Dermis microvascular lymphatic vessel endothelial cell (primary cell): ENCODE measurements at places on chromosomes 12 and 14. TPM values are rescaled to one million over a fixed set of nuclear protein-coding genes. Genes with fewer than 3 reads are reported as not detected.
A peak's percentile ranks its signal among the peaks of the same experiment; 100 is the strongest.

DNA sequence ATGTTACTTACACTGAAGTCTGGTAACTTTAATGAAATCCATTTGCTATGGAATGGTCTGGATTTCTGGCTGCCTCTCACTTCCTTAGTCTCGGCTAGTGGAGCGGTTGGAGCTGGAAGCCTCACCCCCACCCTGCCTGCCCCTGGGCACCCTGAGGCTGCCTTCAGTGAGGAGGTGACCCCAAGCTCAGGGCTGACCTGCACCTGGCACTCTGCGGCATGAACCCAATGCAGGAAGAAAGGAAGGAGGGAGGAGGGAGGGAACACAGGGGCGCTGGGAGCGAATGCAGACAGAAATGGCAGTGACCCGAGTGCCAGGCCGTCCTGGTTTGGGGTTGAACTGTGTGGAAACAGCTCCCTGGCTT, 353.1 kb downstream of the TMEM121 start:
- no peak for DNase-seq

- peak; percentile 49 for DNase-seq
These were observed 20.4 kb downstream of the ACVR1B start for GRCh38 chr12:51971679-51972421.

- DNase-seq, result no peak
These were observed 17.1 kb upstream of the BICD1 start for GRCh38 chr12:32089586-32089985.

DNA sequence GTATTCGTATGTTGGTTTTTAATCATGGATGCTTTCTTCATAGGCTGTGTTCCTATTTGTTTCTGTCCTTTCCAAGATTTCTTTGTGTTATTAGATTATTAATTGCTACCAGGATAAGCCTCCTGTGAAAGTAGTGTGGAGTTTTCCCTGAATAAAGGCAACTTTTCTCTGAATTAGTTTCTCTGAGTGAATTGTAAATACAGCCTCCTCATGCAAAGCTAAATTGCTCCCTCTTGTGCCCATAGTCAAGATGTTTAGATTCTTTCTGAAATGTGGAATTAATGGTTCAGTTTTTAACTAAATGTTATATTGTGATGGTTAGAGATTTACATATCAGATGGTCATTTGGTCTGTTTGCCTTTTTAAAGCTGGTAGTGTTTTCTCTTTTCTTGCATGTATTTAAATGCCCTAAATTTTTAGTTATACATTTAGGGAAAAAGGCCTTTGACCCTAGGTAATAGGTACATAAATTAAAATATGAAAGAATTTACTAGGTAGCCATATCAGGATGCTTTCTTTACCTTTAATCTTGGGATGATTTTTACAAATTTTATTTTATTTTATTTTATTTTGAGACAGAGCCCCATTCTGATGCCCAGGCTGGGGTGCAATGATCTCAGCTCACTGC, 8.9 kb downstream of the APAF1 start:
- DNase-seq, result peak; percentile 66

DNA sequence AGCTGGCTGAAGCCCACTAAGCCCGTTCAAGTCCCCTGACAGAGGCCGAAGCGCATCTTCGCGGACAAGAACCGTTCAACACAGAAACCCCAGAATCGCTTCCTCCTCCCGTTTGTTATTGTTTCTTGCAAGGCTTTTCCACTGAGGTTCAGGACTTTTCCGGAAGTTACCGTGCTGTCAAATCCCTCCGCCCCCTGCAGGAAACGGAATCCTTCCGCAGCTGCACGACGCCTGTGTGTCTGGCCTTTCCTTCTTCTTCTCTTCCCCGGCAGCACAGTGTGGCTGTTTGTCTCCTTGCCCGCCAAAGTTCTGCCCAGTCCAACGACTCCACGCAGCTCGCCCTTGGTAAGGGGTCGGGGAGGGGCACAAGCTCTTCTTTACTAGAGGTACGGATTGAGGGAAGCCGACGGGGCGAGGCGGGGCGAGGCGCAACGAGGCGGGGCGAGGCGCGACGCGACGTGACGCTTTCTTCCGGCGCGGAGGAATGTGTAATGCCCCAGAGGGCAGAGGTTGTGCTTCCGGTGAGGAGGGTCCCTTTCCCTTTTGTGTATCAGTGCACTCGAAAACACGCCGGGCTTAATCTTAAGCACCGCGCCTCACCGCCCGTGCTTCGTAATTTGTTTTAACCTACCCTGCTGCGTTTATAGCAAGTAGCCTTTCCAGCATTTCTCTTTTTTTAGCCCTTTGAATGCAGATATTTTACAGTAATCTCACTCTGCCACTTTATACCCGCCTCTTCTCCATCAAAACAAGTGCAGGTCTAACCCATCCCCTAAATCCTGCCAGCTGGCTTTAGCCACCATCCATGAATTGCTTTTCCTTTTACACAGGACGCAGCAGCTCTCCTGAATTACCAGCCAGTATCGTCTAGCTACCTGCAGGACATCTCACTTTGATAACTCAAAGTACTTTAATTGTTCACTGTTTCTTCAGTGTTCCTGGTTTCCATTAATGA, at the start of gene KDM5A:
Gene KDM5A, minus strand, starts transcription at position 179 of the 955 bp plus-strand sequence. CDS start 229 bp downstream, outside the sequence.
- peak; percentile 87 for DNase-seq

DNA sequence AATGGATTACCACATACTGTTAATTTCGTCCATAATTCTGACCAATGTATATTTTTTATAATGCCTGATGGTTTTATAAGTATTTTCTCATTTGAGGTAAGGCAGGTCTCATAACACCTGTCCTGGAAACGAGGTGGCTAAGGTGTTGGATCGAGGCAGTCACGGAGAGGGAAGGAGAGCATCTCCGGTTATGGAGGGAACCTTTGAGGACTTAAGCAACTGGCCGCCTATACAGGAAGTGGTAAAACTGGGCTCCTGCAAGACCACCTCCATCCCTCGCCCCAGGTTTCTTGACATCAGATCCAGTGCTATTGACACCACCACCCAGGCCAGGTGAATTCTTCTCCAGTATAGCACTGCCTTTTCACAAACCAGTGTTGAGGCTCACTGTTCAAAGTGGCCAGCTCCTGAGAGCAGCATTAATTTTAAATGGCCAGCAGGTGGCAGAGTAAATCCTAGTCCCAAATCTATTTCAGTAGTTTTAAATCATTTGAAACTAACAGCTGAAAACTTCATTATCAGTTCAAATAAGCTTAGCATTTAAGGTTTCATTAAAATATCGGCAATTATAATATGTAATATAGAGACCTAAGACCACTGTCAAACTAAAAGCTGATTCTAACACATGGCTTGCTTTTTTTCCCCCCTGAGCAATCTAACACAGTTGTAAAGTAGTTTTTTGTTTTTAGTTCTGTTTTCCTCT, 100.8 kb downstream of the PPM1A start:
- DNase-seq, result peak; percentile 59

- peak; percentile 49 for DNase-seq
These were observed 360.5 kb upstream of the TMPO start for GRCh38 chr12:98154850-98155249.

GRCh38 chr14:103395244-103395643, 10.0 kb downstream of the MARK3 start:
- peak; percentile 31 for DNase-seq

- DNase-seq, result no peak
These were observed 118.9 kb downstream of the SLC35F4 start for GRCh38 chr14:57747036-57747435.

DNA sequence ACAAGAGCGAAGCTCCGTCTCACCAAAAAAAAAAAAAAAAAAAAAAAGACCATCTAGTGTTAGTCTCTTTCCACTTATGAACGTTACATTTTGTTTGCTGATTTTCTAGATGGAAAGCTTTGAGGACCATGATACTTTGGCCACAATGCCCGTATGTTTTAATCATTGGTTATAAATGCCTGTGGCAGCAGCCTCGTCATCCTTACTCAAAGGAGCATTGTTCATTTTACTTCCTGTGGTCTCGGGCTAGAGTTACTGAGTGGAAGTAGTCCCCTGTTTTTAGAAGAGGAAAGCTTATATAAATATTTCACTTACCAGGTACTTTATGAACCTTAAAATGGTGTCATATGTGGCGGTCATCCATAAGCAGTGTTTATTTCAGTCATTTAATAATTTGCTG, 359.9 kb downstream of the AEBP2 start:
- peak; percentile 24 for DNase-seq

- no peak for DNase-seq
These were observed 199.9 kb upstream of the IGF1 start for GRCh38 chr12:102680304-102680703.

GRCh38 chr12:58711974-58712373, 208.3 kb downstream of the LRIG3 start:
- no peak for DNase-seq

DNA sequence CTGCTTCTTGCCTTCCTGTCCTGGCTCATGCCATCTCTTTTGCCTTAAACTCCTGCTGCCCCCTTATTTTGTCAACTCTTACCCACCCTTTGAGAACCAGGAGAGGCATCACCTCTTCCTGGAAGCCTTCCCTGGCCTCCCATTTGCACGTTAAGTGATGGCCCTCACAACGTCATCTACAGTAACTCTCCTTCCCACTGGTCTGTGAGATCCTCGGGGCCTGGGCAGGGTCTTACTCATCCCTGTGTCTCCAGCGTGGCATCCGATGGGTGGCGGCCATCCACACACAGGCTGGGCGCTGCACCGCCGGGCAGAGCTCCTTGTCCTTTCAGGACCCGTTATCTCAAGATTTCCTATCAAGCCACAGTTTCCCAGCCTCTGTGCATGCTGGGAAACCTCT, 16.8 kb upstream of the CACNA2D4 start:
- no peak for DNase-seq

- peak; percentile 33 for DNase-seq
These were observed 30.2 kb downstream of the MSRB3 start for GRCh38 chr12:65308601-65309071.

- DNase-seq, result no peak
These were observed 210.3 kb downstream of the NUAK1 start for GRCh38 chr12:105928436-105928835.

GRCh38 chr14:57712102-57712501, 153.8 kb downstream of the SLC35F4 start:
- no peak for DNase-seq

- no peak for DNase-seq
These were observed 3.2 kb downstream of the CCDC88C start for GRCh38 chr14:91414475-91414833.

- no peak for DNase-seq
These were observed 187.5 kb upstream of the RTL1 start for GRCh38 chr14:101090976-101091375.

DNA sequence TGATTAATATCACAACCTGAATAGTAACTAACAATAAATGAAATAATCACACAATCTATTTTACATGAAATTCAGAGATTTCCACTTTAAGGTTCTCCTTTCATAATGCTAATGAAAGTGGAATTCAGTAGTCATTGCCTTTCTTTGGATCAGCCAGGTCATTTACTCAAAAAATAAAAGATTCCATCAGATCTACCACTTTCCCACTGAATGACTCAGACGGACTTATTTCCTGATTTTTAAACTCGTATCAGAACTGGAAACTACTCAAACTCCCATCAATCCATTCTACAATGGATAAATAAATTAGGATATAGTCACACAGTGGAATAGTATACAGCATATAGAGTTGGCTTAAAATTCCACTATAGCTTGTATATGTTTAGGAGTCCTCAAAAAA, 237.1 kb downstream of the MED13L start:
- DNase-seq, result peak; percentile 14

DNA sequence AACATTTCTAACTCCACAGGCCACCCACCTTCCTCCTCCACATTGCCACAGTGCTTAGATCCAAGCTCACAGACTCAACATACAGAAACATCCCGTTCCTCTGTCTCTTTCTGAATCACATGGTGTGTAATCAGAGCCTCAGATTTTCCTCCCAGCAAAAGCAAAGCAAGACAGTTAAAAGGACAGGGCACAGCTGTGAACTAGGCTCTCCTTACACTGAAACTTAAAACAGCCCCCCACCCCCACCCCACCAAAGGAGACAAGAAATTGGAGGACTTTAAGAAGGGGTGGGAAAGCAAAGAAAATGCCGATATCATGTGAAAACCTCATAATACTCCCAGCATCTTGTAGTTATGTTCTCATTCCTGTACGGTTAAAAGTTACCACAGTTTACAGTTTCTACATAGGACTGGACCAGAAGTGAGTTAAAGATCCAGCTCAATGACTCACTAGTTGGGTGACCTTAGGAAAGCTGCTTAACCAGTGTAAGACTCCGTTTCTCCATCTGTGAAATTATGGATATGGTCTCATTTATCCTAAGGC, 4.8 kb downstream of the YBX3 start:
- no peak for DNase-seq

DNA sequence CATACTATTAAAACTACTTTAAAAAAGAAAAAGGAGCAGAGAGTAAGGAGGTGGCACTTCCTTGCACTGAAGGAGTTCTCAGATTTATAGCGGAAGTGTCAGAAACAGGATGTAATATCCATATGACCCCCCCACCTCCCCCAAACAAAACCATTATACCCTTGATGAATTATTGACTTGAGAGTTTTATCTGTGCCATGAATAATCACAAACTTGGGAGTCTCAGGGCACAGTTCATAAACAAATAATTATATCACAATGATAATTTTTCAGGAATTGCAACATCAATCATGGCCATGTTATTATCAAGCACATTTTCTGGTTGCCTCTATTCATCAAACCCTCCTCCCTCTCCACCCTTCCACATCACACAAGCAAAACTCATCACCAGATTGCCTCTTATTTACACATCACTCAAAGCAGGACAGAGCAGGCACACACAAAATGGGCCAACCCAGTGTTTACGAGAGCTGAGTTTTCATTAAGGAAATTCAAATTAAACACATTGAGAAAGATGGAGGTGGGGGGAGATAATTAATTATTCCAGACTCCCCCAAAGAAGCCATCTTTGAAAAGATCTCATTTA, 141.4 kb downstream of the EGLN3 start:
- no peak for DNase-seq

CCDC197 gene
- not detected in 2 replicates for total RNA-seq

KRT77 gene
- not detected in 2 replicates for total RNA-seq

WDHD1 gene
- 5.9 and 9.6 TPM in 2 replicates for total RNA-seq

KRT72 gene
- not detected in 2 replicates for total RNA-seq

C3AR1 gene
- 0.13 and 0.26 TPM in 2 replicates for total RNA-seq

OR11H12 gene
- not detected in 2 replicates for total RNA-seq

RPS6KA5 gene
- total RNA-seq, result 1.2 and 2.8 TPM in 2 replicates

TEX22 gene
- total RNA-seq, result under 0.01 and 0.13 TPM in 2 replicates

ARHGAP9 gene
- total RNA-seq, result 0.13 TPM in 1 of 2 replicates, not detected in the other

HOXC12 gene
- total RNA-seq, result not detected in 2 replicates

SMAGP gene
- total RNA-seq, result 15.1 and 19.1 TPM in 2 replicates

NR2C1 gene
- 13.9 and 18.3 TPM in 2 replicates for total RNA-seq

CCDC175 gene
- not detected in 2 replicates for total RNA-seq

SLC38A4 gene
- total RNA-seq, result 2.3 and 3.2 TPM in 2 replicates

DDX24 gene
- 63.3 and 90.8 TPM in 2 replicates for total RNA-seq
